ENCODE measurements at places on chromosomes 16 and 17. TPM values are rescaled to one million over a fixed set of nuclear protein-coding genes. Genes with fewer than 3 reads are reported as not detected.
A peak's percentile ranks its signal among the peaks of the same experiment; 100 is the strongest.

GRCh38 chr17:37322826-37323561, 52.8 kb upstream of the C17orf78 start:
- no peak for DNase-seq

DNA sequence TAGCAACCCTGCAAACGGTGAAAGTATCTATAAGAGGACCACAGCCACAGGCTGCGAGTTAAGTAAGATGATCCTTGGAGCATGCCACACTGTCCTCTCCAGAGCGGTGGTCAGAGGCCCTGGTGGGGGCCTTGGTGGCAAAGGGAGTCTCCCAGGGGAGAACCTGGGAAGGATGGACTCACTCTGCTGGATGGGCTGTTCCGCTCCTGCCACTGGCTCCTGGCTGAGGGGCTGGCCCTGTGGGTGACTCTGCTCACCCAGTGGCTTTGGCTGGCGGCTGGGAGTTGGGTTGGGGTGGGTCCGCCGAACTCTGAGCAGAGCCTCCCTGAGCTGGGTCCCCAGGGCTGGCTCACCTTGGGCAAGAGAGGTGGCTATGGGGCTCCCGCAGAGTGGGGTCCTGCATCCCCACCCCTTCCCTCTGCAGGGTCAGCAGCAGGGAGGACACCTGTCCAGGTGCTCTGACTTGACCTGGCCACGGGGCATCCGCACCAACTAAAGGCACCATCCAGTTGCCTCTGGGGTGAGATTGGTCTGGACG, 7.3 kb downstream of the CDK5R1 start:
- no peak for DNase-seq

GRCh38 chr17:10683853-10684252, 13.5 kb downstream of the SCO1 start:
- no peak for DNase-seq

GRCh38 chr17:52762794-52763167, 604.3 kb upstream of the CA10 start:
- DNase-seq = no peak

- DNase-seq = no peak
These were observed 157.2 kb upstream of the CACNG3 start for GRCh38 chr16:24098896-24099295.

DNA sequence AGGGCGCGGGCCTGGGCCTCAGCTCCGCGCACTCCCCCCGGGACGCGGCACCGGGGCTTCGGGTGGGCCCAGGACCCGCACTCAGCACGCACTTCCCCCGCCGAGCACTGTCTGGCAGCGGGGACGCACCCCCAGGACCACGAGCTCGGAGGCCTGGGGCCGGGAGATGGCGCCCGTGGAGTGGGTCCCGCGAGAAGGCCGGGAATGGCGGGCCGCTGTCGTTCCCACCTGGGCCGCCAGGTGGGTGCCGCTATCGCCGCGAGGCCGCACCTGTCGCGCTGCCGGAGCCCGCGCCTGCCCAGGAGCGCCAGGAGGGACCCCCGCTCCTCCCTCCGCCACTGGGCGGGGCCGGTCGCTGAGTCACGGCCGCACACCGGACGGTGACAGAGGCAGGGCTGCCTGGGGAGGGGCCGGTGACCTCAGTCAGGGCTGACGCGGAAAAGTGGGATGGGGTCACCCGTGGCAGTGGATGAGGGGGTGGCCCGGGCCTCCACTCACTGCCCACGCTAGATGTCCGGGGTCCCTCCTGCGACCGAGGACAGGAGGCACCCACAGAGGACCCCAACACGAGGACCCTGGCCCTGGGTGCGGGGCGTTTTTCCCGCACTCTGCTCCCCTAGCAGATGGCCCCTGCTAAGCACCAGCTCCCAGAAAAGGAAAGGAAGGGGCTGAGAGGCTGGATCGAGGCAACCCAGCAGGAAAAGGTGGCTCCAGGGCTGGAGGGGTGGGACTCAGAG, 6.9 kb upstream of the ACTG1 start:
- DNase-seq = peak; percentile 81

Gene KRTAP1-5
- total RNA-seq = not detected

Gene SNN
- total RNA-seq = 2.4 TPM
